ENCODE measurements at places on chromosomes 5 and 9.

DNA sequence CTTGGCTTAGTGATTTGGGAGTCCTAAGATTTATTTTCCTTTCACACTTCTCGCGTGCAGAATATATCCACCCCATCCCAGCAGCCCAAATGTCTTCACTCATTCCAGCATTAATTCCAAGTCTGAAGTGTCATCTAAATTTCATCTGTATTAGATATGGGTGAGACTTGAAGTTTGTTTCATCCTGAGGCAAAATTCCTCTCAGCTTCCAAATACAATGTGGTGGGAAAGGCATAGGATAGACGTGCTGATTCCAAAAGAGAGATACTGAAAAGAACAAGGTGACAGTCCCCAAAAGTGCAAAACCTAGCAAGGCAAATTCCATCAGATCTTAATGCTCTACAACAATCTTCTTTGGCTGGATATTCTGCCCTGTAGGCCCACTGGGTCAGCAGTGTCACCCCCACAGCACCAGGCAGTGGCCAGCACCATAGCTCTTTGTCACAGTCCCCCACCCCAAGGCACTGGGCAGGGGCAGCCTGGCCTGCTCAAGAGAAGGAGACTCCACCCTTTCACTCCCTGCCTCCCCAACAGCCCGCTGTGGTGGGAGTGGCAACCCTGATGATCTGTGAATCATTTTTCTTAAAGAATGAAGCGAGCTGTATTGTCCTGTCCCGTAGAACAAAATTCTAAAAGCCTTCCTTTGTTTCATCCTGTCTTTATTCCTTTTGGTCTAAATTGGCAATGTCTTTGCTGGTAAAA, 2.7 kb upstream of the ADAM19 start:
- no peak for DNase-seq

GRCh38 chr9:129597355-129598088, 23.4 kb downstream of the C9orf50 start:
- no peak for DNase-seq

GRCh38 chr5:81552852-81553566, 159.1 kb upstream of the ACOT12 start:
- DNase-seq, result no peak

DNA sequence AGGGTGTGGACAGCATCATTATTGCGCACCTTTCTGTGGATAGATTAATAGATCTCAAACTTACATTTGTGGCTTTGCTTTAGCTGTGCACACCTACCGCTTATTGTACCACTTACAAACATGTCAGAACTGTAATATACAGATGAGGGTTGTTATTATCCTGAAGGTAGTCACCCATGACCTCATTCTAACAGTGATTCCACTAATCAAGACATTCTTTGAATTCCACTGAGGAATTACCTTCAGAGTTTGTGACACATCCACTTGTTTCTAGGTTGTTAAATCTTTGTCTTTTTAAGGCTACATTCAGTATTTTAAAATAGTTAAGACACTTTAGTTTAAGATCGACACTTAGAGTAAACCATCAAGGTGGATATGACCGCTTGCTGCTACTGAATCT, 7.8 kb downstream of the KCNV2 start:
- DNase-seq, result no peak

GRCh38 chr9:134101623-134102149, 33.9 kb upstream of the BRD3 start:
- DNase-seq, result no peak

DNA sequence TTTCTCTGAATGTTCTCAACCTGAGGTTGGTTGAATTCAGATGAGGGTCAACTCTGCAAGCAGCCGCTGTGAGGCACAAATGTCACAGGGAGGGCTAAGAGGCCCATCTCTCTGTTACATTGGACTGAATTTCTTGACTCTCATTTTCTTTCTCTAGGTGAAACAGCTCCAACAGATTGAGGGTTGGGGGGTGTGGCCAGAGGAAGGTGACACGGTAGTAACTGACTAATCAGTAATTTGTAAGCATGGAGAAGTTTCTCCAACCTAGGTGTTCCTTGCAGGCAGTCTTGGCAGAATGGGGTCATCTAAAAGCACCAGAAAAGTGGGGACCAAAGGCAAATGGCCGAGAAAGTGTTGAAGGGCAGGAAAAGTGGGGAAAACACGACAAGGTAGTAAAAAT, 16.8 kb downstream of the CCT5 start:
- DNase-seq, result no peak

DNA sequence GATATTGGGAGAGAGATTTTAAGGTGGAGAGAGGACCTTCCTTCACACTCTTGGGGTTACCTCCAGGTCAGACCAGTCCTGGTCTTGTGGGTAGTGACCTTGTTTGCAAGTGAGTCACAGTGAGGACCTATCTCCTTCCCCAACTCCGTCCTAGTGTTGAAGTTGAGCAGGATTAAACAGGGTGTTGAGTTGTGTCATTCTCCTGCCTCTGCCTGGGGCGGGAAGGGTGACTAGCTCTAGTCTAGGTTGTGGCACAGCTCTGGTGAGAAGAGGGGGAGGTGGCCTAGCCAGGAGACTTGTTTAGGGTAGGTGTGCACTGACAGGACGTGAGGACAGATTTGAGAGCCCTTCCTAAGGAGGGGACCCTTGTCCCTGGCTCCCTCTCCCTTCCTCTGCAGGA, 119.6 kb upstream of the PITX1 start:
- no peak for DNase-seq

- no peak for DNase-seq
Measured at GRCh38 chr5:160352308-160352707, 18.1 kb downstream of the C1QTNF2 start.

- DNase-seq, result no peak
Measured at GRCh38 chr9:122058051-122058450, 35.1 kb downstream of the TTLL11 start.

DNA sequence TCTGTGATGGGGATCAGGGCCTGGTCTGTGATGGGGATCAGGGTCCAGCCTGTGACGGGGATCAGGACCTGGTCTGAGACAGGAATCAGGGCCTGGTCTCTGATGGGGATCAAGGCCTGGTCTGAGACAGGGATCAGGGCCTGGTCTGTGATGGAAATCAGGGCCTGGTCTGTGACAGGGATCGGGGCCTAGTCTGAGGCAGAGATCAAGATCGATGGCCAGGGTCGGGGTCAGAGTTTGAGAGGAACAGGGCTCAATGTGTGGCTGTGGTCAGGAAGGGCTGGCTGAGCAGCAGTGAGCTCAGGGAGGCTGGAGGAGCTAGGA, 33.8 kb upstream of the TMEM250 start:
- DNase-seq, result no peak

DNA sequence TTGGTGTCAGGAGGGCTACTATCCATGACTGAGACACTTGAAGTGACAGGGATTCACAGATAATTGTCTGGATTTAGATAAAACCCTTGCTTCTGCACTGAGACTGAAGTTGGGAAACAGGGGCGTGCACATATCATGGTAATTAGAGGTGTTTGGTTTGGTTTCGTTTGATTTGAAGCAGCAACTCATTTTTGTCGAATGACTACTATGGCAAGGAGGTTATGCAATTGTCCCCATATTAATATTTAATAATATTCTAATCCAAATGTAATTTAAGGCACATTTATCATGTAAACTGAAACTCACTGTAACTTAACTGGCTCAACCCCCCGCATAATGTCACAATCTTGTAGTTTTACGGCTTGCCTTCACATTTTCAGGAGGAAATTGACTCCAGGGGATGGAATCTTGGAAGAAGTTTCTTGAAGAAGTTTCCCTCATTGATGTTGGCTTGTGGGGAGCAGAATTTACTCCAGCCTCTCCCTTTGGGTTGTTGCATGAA, 12.5 kb downstream of the ZNF366 start:
- no peak for DNase-seq
